ENCODE measurements at places on chromosomes 1 and 21.

GRCh38 chr21:35796844-35797243 is 263.5 kb downstream of the SETD4 start:
- DNase-seq, result no peak

DNA sequence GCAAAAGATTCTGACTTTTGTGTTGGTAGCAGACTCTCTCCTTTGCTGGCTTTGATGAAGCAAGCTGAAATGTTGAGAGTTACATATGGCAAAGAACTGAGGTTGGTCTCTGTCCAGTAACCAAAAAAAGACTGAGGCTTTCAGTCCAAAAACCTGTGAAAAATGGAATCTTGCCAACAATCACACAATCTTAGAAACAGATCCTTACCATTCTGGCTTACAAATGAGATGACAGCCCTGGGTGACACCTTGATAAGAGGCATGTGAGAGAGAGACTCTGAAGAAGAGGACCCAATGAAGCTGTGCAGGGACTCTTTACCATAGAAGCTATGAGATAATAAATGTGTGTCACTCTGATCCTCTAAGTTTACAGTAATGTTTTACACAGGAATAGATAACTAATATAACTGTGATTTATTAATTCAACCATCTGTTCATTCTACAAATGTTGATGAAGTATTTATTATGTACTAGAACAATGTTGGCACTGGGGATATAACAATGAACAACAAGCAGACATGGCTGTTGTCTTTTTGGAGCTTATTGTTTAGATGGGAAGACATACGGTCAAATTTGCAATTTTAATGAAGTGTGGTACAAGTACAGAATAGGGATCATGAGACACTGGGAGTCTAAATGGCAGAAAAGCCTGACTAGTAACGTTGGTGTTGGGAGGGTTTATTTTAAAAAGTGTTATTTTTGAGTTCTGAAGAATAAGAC is 251.0 kb downstream of the OLFM3 start:
- no peak for DNase-seq

- peak; percentile 91 for DNase-seq
These were observed 79.0 kb downstream of the HS2ST1 start for GRCh38 chr1:86993269-86993985.

DNA sequence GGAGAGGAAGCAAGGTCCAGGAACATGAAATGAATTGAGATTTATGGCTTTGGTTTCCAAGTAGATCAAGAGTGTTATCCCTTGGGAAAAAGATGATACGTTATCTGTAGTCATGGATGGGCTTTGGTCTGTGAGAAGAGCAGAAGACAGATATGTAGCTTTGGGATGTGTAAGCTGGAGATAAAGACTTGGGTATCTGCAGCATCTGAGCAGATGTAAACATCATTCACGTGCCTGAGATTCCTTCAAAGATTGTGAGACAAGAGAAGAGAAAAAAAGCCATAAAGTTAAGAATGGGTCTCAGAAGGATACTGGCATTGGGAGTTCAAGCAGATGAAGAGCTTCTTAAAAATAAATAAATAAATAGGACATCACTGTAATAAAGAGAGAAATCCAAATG is 217.8 kb downstream of the PTPRC start:
- DNase-seq, result no peak

DNA sequence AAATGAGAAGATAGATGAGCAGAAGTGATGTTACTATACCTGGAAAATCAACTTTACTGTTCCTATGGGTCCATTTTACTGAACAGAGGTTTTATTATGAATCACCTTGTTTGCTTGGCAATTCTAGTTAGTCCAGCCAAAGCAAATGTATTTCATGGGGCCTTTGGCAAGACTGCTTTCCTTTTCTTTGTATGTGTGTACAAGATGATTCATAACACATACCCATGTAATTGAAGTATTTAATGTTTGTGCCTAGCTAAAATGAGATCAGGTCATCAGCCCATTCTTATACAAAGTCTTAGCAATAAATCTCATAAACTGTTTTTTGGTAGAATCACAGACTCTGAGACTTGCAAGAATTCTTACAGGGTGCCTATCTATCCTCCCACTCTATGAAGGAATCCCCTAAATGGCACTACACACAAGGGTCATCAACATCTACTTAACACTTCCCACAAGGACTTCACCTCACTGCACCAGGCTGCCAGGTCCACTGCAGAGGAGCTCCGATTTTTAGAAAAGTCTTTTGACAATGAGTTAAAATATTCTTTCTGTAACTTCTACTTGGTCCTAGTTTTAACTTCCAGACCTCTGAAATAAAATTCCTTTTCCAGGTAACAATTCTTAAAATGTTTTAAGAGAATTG is 58.5 kb downstream of the LPAR3 start:
- no peak for DNase-seq

GRCh38 chr1:246161626-246162025 is 345.5 kb downstream of the SMYD3 start:
- no peak for DNase-seq

DNA sequence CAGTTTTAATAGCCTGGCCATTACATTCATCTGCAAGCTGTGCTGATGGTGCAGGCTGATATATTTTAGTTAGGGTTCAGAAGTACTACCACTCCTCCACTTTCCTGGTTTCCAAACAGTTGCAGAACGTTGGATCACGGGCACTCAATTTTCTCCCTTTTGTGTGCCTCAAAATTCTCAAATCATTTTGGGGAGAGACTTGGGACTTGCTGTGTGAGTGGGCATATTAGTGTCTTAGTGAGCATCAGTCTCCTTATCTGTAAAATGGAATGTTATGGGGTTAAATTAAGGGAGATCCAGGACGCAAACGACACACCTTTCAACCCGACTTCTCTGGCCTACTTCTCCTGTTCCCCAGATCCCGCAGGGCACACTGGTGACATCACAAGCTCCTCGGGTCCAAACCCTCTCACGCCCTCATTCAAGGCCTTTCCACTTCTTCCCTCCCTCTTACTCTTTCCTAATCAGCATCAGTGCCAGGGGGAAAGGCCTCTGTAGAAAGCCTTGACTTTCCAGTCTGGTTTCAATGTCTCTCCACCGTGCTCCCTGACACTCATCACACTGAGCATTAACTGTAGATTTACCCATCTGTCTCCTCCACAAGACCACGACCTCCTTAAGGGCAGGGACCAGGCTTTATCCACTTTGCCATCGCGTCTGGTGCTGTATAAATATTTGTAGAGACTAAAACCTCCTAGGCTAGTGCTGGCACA is 1.2 kb downstream of the PIGP start:
- DNase-seq, result peak; percentile 51

GRCh38 chr1:57017200-57017599 is 51.4 kb upstream of the C8B start:
- DNase-seq, result no peak

DNA sequence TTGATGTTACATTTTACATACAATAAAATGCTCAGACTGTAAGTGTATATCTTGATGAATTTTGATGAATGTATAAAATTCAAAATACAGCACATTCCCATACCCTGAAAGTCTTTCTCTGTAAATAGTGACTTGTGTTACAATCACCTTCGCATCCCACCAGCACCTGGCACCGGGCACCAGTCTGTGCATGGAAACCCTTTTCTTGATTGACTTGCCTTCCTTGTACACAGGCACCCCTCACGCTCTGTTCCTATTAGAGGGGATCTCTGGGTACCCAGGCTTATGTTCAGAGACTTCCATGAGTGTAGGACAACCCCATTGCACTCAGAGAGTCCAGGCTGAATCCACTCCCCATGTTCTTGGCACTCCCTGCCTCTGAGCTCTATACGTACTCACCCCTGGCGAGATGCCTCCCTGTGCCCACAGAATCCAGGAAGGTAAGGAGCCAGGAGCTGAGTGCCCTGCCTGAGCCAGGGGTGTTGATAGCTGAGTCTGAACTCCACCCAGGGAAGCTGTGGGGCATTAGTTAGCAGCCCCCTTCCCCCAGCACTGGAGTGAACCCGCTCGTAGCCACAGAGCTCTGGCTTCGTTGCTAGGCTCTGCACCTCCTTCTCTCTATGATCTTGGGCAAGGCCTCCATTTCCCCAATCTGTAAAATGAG is 22.5 kb upstream of the PKP1 start:
- DNase-seq, result no peak
